ENCODE measurements at places on chromosomes 11 and 22.

DNA sequence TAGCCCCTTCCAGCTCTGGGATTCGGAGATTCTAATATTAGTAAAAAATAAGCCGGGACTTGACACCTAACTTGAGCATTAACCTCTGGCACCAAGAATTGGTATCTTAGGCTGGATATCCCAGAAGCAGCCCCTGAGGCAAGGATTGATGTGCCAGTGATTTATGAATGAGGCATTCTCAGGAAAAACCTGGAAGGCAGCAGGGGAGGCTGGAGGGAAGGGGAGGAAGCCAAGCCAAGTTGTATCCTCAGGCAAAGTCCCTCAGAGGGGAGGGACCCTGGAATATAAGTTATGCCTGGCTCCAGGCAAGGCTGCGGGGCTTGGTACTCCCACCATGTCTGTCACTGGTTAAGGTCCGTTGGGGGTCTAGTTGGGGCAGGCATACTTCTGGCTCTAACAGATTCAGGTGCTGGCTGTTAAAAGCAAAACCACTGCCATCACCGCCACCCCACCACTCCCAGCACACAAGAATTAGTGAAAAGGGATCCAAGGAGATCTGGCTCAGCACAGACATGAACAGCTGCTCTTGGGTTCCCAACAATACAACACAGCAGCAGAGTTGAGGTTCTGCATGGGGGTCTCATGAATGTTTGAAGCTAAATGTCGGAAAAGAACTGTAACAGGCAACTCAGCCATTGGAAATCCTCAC lies 29.8 kb downstream of the LMO2 start:
- DNase-seq: no peak

DNA sequence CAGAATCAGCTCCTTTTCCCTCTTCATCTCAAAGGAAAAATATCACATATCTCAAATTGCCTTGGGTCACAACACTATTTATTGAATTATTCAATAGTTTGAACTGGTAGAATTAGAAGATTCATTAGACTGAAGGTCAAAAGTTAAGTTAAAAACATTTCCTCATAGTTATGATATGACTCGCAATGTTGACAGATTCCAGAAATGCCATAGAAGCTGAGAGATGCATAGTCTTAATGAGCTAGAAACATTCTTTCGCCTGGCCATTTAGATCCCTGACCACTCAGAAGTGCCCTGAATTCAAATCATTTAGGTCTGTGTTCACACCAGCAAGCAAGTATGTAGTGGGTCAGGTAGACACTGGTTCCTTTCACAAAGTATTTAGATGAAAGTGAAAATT lies 44.4 kb downstream of the FAT3 start:
- no peak for DNase-seq

- no peak for DNase-seq
These were observed 81.4 kb downstream of the TBC1D22A start for GRCh38 chr22:46843821-46844255.

- peak; percentile 95 for DNase-seq
These were observed at the start of gene RAD9A for GRCh38 chr11:67391304-67392182. Gene RAD9A, plus strand, starts transcription at chr11:67391986. Its CDS starts 59 bp downstream, at chr11:67392045.

GRCh38 chr11:117382746-117383145 lies 55.1 kb downstream of the CEP164 start:
- DNase-seq: no peak

GRCh38 chr11:72773291-72773690 lies 20.6 kb downstream of the STARD10 start:
- DNase-seq: no peak

GRCh38 chr11:125375146-125375545 lies 120.9 kb downstream of the FEZ1 start:
- DNase-seq: no peak

- no peak for DNase-seq
These were observed 4.0 kb downstream of the VSTM5 start for GRCh38 chr11:93846411-93846810.

DNA sequence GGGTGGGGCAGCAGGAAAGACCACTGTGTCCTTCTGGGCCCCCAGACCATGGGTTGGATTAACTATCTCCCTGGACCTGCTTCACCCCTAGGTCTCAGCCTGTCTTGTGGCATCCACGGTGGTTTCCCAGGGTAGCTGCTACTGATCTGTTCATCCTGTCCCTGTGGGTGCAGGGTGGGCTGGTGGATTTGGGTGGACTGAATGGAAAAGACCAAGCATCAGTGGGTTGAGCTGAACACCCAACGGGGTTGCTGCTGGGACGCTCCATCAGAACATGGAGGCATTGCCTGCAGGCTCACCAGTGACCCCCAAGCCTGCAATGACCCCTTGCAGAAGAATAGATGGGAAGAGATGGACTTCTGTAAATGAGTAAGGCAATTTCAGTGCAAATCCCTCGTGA lies 812.1 kb downstream of the TBC1D22A start:
- no peak for DNase-seq

DNA sequence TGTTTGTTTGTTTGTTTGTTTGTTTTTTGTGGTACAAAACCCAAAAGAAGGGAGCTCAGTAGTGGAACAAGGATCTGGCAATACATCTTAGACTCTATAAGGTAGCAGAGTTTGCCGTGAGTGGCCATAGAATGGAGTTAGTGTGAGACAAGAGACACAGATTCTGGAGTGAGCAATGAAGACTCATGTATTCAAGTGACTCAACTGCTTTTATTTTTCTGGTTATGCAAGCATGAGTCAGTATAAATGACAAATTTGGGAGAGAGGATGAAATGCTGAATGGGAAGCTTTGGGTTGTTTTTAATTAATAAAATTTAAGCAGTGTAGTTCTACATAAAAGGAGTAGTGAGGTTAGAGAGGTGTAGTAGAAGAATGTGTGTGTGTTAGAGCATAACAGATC lies 143.6 kb upstream of the ANO5 start:
- no peak for DNase-seq

- DNase-seq: no peak
These were observed 20.8 kb downstream of the TREH start for GRCh38 chr11:118658429-118659313.
